ENCODE measurements at places on chromosomes 7 and 10. TPM values are rescaled to one million over a fixed set of nuclear protein-coding genes. Genes with fewer than 3 reads are reported as not detected.

LOXL4 gene
- total RNA-seq = 8.2 TPM

DNA sequence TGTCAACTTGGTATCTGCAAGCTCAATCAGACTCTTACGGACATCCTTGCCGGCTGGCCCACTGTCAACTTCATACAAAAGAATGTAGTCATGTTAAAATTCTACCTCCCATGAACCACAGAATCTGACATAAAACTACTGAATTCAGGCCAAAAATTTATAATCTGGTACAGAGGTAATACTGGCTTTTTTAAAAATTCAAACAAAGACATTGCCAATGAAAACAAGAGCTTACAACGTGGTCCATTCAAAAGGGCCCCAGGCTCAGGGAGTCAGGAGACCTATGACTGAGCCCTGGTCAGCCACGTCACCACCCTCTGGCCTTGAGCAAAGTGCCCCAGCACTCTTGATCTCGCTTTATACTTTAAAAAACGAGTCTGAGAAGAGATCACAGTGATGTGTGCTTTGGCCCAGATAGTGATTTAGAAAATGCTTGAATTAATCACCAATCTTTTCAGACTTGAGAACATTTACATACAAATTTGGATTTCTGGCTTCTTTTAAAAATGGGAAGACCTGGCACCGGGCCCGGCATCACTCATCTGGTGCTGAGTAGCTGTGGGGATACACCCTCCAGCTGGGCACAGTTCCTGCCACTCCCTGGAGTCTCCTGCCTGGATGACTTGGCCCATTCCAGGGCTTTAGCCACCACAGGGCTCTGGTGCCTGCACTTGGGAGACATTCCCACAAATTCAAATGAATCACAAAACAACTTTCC lies 94.1 kb downstream of the PIP4K2A start:
- DNase-seq = peak; percentile 79

GRCh38 chr10:99660662-99661376 lies 1.5 kb downstream of the ENTPD7 start:
- no peak for DNase-seq

GRCh38 chr10:67662415-67662814 lies 33.6 kb downstream of the CTNNA3 start:
- DNase-seq = no peak

DNA sequence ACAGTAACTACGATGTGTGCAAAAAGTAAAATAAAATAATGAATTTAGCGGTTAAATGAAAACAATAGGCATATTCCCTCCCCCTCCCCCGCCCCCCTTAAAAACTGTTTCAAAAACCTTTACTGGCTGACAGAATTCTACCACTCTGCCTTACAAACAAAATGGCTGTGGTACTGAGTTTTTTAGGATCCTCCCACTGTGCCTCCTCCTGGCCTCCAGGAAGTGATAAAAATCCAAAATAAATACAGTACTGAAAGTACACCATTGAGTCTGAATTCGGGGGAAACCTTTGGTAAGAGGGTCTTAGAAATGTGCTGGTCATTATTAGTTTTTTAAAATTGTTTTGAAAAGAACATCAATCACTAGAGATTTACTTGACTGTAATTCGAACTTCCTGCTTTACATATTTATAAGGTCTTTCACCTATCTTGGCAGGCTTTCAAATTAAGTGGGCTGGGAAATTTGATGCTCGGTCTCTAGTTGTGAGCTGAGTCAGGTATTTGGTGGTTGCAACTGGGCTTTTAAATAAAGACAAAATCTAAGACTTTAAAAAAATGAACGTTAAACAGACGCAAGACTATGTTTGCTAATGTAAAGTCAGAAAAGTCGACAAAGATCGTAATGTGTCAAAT lies 32.5 kb upstream of the EPC1 start:
- DNase-seq = no peak

HOXA4 gene
- total RNA-seq = 10.0 TPM

DNA sequence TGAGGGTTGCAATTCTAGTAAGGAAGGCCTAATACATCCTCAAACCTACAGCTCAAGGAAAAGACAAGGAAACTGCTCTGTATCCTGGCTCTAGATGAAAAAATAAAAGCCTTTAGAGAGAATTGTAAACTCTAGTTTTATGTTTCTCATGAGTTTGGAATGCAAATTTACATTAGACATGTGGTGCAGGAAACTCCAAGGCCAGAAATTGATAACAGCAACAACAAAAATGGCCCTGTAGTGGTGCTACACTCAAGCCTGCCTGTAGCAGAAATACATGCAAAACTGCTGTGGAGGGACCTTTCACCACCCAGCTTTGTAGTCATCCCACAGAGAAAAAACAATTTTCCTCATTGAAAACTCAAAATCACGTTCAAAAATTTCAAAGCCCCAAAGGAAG lies 546.7 kb upstream of the LRRN3 start:
- DNase-seq = no peak

GRCh38 chr7:133234961-133235875 lies 17.7 kb upstream of the EXOC4 start:
- no peak for DNase-seq

DNA sequence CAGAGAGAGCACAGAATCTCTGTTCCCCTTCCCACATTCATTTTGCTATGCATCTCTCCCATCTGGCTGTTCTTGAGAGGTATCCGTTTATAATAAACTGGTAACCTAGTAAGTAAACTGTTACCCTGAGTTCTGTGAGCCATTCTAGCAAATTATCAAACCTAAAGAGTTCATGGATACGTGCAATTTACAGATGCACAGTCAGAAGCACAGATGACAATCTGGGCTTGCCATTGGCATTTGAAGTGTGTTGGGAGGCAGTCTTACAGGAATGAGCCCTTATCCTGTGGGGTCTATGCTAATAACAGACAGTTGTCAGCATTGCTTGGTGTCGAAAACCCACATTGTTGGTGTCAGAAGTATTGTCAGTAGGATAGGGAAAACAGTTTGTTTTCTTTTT lies 151.8 kb downstream of the CFTR start:
- DNase-seq = no peak

PTPN20 gene
- total RNA-seq = 5.3 TPM

DNA sequence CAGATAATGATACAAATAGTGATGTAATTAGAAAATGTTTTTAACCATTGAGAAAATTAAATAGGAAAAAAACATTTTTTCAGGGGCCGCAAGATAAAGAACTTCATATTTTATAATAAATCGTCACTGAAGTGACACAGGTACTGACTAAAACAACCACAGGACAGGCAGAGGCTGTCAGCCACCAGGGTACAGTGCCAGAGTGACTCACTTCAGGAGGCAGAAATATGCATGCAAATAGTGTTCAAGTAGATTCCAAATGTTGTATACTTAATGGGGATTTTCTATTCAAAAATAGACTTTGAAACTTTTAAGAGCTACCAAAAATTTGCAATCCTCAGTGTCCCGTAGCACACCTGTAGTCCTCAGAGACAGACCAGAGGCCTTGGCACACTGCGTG lies 68.6 kb downstream of the FRMPD2 start:
- DNase-seq = no peak

DNA sequence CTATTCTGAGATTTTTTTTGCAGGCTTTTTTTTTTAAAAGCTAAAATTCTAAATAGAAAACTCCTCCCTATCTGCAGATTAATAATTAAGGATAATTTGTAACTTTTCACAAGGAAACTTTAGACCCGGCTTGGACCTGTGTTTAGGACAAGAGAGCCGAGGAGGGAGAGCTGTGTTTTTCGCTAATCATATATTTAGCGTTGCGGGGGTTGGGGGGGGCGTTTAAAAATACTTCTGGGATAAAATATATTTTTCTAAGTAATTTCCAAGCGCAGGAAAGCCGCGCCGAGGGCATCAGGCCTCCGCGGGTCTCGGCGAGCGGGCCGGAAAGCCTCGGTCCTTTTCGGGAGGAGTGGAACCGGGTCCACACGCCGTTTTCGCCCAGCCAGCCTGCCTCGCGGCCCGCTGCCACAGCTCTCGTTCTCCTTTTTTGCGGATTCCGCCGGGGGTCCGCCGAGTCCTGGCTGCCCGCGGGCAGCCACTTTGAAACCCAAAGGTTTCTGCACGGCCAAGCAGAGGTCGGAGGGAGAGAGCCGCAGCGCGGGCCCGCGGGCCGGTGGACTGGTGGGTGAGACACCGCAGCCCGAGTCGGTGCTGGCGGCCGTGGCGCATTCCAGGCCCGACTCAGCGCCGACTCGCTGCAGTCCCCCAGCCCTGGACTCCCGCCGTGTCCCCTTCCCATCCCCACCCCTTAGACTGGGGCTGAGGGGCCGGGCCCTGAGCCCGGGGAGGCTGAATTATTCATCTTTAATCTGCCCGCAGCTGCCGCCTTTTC lies 2.3 kb downstream of the PAX2 start:
- no peak for DNase-seq

DNA sequence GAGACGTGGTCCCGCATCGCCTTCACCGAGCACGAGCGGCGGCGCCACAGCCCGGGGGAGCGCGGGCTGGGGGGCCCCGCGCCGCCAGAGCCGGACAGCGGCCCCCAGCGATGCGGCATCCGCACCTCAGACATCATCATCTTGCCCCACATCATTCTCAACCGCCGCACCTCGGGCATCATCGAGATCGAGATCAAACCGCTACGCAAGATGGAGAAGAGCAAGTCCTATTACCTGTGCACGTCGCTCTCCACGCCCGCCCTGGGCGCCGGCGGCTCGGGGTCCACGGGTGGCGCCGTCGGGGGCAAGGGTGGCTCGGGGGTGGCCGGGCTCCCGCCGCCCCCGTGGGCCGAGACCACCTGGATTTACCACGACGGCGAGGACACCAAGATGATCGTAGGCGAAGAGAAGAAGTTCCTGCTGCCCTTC lies 737 bp downstream of the CNNM2 start:
- DNase-seq = no peak

- DNase-seq = peak; percentile 54
These were observed 1.4 kb upstream of the SH3PXD2A start for GRCh38 chr10:103856797-103857170.

- DNase-seq = no peak
These were observed 59.5 kb upstream of the PRKG1 start for GRCh38 chr10:51014680-51015389.

GRCh38 chr10:11364241-11364640 lies 247.2 kb downstream of the USP6NL start:
- DNase-seq = no peak

DNA sequence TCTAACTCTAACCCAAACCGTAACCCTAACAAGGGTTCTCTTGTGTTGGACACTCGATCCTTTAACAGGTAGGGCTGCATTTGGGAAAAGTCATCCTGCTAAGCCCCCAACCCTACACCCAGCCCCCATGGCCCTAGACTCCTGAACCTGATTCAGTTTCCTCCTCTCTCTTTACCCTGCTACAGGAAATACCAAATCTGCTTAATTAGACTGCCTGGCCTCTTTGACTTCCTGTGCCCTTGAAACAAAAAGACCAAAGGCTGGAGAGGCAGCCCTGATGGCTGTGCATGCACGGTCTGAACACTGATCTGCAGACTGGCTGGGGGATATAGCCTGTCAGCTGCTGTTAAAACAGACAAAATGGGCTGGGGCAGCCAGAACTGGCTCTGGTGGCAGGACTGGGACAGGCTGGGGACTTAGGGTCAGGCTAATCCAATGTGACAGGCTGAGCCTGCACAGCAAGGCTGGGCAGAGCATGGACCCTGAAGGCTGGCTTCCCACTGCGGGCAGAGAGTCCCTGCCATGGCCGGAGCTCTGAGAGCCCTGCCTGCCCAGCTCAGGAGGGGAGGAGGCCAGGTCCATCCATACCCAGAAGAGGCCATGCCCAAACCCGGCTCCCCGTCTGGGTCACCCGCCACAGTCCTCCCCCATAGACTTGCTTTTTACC lies 51.0 kb upstream of the MSMB start:
- no peak for DNase-seq

- DNase-seq = peak; percentile 65
These were observed 2.1 kb downstream of the FRAT1 start for GRCh38 chr10:97321032-97321803.

DNA sequence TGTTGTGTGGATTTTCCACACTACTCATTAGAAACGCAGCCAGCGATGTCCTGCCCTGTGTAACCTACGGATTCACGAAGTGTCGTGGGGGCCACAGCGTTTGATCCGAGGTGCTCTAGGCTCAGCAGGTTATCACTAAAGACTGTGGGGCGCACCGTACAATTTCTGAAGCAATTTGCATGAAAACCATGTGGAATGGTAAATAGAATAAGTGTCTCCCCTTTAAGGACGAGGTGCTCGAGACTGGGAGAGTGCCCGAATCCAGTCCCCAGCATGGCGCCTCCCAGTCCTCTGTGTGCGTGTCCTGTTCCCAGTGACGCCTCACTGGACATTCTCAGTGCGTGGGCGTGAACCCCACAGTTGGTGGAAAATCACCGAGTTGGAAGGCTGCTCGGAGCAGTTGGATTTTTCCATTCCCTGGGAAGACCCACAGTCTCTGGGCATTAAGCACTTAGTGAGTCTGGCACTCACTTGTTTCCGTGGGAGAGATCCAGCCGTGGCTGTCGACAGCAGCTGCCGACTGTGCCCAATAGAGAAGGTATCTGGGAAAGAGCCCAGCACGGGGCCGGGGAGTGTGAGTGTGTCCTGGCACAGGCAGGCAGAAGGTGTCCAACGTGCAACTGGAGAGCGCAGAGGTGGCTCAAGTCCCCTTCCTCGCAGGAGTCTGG lies 37.0 kb downstream of the PFKP start:
- DNase-seq = no peak

PRKCQ gene
- total RNA-seq = 0.94 TPM

- DNase-seq = no peak
These were observed 3.3 kb upstream of the PRSS2 start for GRCh38 chr7:142767451-142767850.

CAV1 gene
- total RNA-seq = 353 TPM

C10orf62 gene
- total RNA-seq = not detected

- DNase-seq = no peak
These were observed 566.0 kb downstream of the SUGCT start for GRCh38 chr7:40700653-40701421.

DNA sequence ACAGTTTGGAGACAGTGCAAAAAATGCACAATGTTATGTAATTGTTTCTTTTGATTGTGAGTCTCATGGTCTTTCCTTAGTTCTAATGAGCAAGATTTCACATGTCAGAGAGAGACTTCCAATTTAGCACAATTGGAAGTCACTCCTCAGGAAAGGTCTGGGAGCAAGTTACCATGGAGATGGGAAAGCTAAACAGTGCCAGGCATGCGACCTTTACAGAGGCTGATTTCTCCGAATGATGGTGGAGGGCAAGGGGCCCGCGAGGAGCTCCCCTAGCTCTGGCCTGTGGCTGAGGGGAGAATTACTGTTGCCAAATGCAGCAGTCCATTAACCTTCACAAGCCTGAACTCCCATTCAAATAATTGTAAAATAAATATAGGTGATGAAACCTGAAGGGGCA lies 59.3 kb downstream of the CDCA7L start:
- DNase-seq = no peak

FOXI2 gene
- 0.40 TPM for total RNA-seq

ARL3 gene
- total RNA-seq = 17.4 TPM

GTF2IRD1 gene
- 29.5 TPM for total RNA-seq

DNA sequence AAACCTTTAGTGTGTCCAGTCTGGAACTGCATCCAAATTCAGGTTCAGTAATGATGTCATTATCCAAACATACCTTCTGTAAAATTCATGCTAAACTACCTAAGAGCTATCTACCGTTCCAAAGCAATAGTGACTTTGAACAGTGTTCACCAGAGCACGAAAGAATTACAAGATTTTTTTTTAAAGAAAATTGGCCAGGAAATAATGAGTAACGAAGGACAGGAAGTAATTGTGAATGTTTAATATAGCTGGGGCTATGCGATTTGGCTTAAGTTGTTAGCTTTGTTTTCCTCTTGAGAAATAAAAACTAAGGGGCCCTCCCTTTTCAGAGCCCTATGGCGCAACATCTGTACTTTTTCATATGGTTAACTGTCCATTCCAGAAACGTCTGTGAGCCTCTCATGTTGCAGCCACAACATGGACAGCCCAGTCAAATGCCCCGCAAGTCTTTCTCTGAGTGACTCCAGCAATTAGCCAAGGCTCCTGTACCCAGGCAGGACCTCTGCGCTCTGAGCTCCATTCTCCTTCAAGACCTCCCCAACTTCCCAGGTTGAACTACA lies 694 bp upstream of the FAS start:
- DNase-seq = no peak
